ENCODE measurements at places on chromosomes 5 and 9.

GRCh38 chr9:109826559-109826958 is 46.6 kb downstream of the PALM2AKAP2 start:
- no peak for DNase-seq

DNA sequence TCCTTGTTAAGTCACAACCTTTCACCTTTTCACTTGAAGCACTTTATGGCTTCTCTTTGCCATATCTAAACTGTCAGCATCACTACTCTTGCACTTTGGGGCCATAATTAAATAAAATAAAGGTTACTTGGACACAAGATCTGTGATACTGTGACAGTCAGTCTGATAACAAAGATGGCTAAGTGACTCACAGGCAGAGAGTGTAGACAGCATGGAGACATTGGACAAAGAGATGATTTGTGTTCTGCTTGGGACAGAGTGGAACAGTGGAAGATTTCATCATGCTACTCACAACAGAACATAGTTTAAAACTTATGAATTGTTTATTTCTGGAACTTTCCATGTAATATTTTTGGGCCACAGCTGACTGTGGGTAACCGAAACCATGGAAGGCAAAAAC is 81.7 kb upstream of the SMC5 start:
- DNase-seq = no peak

GRCh38 chr9:134770972-134771971 is 109.3 kb upstream of the FCN2 start:
- DNase-seq = no peak

DNA sequence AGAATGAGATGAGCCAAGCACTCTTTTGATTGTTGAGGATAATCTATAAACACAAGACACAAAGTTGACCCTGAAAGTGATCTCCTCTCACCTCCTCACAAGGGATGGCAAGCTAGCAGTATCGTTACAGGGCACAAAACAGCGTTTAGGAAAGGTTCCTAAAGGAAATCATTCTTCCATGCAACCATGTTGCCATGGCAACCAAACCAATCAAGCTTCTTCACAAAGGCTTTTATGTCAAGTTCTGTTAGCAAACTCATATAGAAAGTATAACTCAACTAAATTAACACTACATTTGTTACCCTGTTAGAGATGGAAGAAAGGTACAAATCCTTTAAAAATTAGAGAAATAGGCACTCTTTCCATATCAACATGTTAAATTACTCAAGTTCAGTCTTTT is 1016.8 kb upstream of the DMAC1 start:
- no peak for DNase-seq

DNA sequence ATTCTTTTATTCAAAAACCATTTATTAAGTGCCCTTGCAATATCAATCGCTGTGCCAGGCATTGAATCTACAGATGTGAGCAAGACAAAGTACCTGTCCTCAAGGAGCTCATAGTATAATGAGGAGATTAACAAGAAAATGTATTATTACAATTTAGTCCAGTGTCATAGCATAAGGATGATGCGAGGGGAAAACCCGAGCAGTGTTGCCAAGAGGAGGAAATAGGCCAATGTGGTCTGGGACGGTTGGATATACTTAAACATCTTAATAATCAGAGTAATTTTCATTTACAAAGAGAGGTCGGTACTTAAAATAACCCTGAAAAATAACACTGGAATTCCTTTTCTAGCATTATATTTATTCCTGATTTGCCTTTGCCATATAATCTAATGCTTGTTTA is 18.5 kb downstream of the CD274 start:
- DNase-seq = no peak

DNA sequence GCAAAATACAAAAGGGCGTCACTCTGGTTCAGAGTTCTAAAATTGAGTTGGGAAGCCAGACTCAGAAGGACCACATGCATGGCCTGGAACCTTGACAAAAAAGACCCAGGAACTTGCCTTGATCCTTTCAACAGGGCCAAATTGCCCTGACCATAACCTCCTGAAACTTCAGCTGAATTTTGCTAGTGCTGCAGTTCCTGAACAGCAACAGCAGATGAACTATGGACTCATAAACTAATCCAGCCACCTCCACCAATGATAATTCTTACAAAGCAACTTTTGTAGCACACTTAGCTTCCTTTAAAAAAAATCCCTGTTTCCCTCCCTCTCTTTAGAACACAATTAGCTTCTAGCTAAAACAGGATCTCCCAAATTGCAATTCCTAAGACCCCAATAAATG is 155.9 kb downstream of the MAT2B start:
- DNase-seq = no peak

DNA sequence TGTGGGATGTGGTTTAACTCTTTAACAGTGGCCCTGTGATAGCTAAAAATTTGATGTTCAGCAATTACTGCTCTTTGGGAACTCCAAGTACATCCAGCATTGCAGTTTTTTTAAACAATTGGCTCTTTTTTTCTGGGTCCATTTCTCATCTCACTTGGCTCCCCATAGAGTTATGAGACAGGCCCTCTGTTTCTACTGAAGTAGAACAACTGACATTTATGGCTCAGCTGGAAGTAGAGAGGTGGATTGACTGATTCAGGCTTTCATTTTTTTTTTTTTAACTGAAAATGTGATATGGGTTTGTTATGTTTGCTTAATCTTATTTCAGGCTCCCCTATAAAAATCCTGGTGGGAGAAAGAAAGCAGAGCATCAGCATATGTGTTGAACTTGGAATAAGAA is 96.6 kb upstream of the CD180 start:
- DNase-seq = no peak

GRCh38 chr9:125889476-125890419 is 142.6 kb downstream of the PBX3 start:
- no peak for DNase-seq

DNA sequence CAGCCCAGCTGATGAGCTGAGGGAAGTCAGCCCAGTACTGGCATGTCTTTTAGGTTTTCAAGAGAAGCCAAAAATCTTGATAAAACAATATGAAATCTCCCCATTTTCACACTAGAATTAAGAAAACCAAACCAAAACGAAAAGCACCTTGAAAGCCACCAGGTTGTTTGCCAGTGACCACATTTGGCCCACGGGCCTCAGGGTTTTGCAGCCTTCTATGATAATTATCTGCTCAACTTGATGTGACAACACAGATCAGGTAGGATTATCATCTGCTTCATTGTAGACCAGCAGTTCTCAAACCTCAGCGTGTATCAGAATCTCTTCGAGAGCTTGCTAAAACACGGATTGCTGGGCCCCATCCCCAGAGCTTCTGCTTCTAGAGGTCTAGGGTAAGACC is 101.4 kb downstream of the GALNT10 start:
- no peak for DNase-seq

Data from SK-N-MC (cell line).